ENCODE measurements at places on chromosomes 6 and 20. TPM values are rescaled to one million over a fixed set of nuclear protein-coding genes. Genes with fewer than 3 reads are reported as not detected.

GRCh38 chr20:44478206-44478605 is 2.5 kb downstream of the TTPAL start:
- DNase-seq = no peak

- no peak for DNase-seq
These were observed 273.8 kb downstream of the SAMD5 start for GRCh38 chr6:147782302-147782701.

DNA sequence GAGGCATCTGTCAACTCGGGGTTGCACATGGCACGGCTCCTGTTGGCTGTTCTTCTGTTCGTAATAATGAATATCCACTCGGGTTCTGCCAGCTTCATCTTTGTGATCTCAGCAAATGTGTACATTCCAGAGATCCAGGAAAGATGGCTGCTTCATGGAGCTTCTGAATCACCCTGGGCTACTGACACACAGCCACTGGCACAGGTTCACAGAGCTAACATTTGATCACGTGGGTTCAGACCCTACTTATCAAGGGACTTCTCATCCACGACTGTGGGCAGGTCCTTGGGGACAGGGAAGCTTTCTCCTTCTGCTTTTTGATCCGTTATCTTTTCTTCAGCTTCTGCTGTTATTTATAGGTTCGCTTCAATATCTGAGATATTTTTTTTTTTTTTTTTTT is 18.1 kb downstream of the PPP1R3G start:
- no peak for DNase-seq

GRCh38 chr6:136070815-136071214 is 179.3 kb downstream of the MTFR2 start:
- DNase-seq = no peak

- no peak for DNase-seq
These were observed 2.4 kb downstream of the TCF21 start for GRCh38 chr6:133891149-133891926.

DNA sequence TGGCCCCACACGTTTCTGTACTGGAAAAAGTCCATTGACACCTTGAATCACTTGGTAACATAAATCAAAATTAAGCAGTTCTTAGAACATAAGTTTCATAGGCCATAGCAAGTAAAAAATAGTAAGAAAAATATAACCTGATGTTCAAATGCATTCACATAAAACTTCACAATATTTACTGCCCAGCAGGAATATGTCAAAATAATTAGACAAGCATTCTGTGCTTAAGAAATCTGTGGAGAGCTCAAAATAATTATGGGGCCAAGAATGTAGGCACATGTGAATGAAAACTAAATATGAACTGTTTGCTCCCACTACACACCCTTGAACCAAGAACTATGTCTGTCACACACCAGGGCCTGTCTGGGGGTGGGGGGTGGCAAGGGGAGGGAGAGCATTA is 70.8 kb downstream of the IPCEF1 start:
- DNase-seq = no peak

DNA sequence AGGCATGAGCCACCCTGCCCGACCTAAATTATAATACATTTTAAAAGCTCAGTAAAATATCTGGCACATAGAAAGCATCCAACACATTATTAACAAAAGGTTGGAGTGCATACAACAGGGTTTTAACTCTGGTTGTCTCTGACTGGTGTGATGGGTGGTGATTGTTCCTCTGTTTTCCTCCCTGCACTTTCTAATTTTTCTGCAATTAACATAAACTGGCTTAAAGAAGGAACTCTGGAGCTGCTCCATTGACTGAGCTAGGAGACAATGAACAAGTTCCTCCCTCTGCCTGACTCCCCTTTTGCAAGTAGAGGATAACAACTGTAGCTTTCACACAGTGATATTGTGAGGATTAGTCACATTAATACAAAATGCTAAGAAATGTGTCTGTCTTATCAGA is 48.5 kb upstream of the SIRPG start:
- DNase-seq = no peak

DNA sequence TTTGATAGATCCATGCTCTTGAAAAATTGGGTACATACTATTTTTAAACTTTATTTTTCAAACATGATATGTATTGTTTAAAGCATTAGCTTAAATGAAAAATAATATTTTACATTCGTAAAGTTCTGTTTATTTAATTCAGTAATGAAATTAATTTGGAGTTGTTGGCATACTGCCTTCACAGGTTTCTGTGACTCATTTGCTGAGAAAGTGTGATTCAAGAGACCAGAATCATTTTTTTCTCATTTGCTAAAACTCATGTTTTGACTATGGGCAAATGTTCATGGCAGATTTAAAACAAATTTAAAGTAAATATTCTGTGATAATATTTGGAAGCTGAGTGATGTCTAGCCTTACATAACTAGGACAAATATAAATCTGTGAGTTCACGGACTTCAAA is 230.4 kb downstream of the BCKDHB start:
- DNase-seq = no peak

- no peak for DNase-seq
These were observed 77.8 kb downstream of the BMP7 start for GRCh38 chr20:57188576-57189079.

GRCh38 chr20:8148501-8148900 is 16.4 kb downstream of the PLCB1 start:
- DNase-seq = no peak

GRCh38 chr6:50116390-50116789 is 66.7 kb upstream of the DEFB112 start:
- DNase-seq = no peak

- no peak for DNase-seq
These were observed 105.6 kb upstream of the CLDN20 start for GRCh38 chr6:155158030-155158843.

DNA sequence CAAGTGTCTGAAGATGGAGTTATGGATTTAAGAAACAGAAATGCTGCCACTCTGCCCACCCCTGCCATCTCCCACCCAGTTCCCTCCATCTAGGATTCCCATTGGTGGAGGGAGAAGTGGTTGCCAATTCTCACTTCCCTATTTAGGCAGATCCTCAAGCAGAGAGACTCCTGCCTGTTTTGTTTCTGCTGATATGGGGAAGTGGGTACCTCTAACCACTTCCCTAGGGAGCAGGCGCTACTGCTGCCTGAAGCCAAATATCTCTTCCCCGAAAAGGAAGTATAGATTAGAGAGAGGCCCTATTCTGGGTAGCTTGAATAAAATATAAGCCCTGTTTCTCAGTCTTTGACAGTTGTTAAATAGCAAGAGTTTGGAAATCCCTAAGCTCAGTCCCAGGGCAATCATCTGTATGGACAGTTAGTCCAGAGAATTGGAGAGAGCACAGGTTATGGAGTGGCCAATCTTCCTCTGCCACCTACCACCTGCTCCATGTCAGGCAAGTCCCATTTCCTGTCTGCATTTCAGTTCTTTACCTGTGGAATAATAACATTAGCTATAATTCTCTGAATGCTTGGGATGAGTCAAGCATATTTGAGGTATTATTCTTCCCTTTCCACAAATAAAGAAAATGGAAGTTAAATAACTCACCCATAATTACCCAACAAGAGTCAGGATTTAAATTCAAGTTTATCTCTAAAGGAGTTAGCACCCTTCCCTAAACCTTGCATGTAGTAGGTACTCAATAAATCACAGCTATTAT is 2.6 kb upstream of the ADGB start:
- no peak for DNase-seq

DNA sequence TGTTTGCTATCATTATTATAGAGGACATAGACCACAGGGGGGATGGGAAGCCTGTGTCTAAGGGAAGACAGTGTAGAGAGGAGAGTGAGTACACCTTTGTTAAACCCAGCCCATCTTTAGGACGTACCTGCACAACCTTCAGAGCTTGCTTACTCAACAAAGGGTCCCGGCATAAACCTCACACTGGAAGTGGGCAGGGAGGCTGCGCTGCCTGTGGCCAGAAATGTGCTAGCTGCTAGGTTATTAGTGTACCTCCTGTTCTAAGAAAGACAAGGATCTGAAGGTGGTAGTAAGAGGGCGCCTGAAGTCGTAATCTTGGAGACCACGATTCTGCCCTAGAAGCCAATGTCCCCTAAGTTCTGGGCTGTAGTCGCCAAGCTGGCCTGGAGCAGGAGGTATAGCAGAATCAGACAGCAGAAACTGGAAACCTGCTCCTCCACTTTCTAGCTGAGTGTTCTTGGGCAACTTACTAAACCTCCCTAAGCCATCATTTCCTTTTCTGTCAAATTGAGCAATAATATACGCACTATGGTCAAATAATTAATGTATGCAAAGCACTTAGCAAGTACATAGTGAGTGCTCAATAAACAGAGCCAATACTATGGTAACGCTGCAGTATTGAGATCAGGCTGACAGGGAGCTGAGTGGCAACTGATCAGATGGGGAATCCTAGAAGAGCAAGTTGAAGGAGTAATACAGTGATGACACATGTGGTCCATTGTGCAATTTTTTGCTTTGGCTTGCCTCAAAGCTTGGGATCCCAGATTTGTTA is 16.8 kb upstream of the AKIRIN2 start:
- no peak for DNase-seq

DNA sequence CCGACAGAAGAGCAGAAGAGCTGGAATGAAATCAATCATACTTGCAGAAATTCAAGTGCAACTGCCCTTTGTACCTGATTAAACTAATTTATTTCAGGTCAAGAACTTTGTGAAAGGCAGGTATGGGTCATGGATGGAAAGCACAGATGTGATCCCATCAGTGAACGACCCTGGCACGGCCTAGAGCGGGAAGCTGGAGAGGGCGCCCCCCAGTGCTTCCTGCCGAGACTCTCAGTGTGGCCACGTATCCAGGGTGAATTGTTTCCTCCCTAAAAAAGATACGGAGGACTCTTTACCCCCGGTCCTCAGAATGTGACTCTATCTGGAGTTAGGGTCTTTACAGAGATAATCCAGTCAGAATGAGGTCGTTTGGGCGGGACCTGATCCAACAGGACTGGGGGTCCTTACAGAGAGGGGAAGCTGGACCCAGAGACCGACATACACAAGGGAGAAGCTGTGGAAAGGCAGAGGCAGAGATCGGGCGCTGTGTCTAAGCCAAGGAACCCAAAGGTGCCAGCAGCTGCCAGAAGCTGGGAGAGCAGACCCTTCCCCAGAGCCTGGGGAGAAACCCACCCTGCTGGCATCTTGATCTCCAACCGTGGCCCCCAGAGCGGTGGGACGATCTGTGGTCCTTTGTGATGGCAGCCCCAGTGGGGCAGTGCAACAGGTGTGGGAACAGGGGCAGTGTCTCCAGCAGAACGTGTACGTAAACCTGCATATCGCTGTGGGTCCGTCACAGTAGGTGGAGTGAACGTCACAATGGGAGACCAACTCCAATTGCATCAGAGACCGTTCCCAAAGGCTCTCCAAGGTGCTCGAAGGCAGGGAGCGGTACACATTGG is 91.9 kb downstream of the TAF4 start:
- no peak for DNase-seq

MOG gene
- total RNA-seq = not detected

ATP5F1E gene
- total RNA-seq = 38.8 TPM
